Upper lobe of left lung (tissue), 6 donors: ENCODE measurements at places on chromosomes 2 and 18.

DNA sequence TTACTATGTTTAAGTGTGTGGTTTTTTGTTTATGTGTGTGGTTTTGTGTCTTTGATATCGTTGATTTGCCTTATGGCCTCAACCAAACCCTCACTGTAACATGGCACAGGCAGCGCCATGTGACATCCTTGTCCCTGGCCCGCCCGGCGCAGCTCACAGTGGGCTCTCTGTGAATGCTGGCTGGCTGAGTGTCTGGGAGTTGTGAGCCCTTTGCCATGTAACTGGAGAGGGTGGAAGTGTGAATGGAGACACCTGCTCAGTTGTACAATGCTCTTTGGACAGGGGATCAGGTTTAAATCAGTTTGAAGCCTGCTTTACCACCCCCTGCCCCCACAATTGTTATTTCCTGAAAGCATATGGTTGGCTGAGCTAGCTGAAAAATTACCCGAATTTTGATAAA, 41.8 kb downstream of the TCF7L1 start:
- DNase-seq: peak; percentile 59

DNA sequence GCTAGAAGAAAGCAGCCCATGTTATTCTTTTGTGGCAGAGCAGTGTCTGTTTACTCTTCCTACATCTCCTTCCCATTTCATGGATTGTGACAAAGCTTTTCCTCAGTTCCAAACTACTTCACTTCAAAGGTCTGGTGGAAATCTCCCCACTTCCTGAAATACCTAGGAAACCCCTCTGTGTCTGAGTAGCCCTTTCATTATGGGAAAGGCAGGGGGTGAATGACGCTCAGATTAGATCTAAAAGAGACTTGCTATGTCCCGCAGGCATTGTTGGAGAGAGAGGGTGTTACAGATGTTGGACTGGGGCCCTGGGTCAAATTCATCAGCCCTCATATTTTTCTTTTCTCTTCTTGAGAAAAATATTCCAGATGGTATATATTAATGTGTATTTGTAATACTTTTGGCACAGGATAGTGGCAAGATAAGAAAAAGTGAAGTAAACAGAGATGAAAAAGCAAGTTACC, 675.0 kb downstream of the IRS1 start:
- no peak for DNase-seq

GRCh38 chr2:26809876-26810577, 24.2 kb downstream of the CENPA start:
- no peak for DNase-seq

GRCh38 chr2:68645523-68645922, 2.1 kb downstream of the PROKR1 start:
- no peak for DNase-seq

- no peak for DNase-seq
Observed at GRCh38 chr2:100257939-100258338, 64.4 kb downstream of the LONRF2 start.

DNA sequence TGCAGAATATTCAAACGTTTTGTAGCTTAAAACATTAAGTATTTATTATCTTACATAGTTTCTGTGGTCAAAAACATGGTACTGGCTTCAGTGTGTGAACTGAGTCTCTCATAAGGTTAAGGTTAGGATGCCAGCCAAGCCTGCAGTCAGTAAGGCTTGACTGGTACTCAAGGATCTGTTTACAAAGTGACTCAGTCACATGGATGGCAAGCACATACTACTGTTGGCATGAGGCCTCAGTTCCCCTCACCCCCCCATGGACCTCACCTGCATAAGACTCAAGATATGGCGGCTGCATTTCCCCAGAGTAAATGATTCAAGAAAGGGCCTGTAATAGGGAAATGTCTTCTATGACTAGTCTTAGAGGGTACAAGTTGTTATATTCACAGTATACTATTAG, 1167.5 kb downstream of the DPP10 start:
- DNase-seq: peak; percentile 57

GRCh38 chr18:4293337-4293736, 161.8 kb downstream of the DLGAP1 start:
- DNase-seq: no peak

DNA sequence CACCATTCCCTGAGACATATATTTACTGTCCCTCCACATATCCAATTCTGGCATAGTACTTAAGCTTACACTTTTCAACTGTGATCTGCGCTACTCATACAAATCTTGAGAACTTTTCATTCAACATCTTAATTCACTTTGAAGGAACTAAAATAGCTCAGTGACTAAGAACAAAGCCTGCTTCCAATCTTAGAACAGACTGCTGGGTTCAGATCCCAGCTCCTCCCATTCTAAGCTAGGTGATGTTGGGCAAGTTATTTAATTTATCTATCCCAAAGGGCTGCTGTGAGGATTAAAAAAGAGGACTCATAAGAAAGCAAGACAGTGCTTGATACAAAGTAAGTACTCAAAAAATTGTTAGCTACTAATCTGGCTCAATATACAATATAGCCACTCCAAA, 57.9 kb downstream of the UGP2 start:
- DNase-seq: no peak
